IMR-90 (cell line): ENCODE measurements at places on chromosomes 2 and 18. TPM values are rescaled to one million over a fixed set of nuclear protein-coding genes. Genes with fewer than 3 reads are reported as not detected.

The CRYGC gene
- total RNA-seq, result not detected in 2 replicates

The ASXL3 gene
- total RNA-seq, result under 0.01 and 0.54 TPM in 2 replicates

The MAP3K19 gene
- total RNA-seq, result not detected in 2 replicates

The SAG gene
- not detected in 2 replicates for total RNA-seq

The MEIS1 gene
- 157 and 209 TPM in 2 replicates for total RNA-seq

The IL37 gene
- total RNA-seq, result not detected in 2 replicates

The CFAP221 gene
- total RNA-seq, result not detected in 2 replicates

The MBOAT2 gene
- total RNA-seq, result 91.7 and 102 TPM in 2 replicates
